ENCODE measurements at places on chromosomes 5 and 9.

- no peak for DNase-seq
Measured at GRCh38 chr9:21709464-21710058, 92.9 kb upstream of the MTAP start.

DNA sequence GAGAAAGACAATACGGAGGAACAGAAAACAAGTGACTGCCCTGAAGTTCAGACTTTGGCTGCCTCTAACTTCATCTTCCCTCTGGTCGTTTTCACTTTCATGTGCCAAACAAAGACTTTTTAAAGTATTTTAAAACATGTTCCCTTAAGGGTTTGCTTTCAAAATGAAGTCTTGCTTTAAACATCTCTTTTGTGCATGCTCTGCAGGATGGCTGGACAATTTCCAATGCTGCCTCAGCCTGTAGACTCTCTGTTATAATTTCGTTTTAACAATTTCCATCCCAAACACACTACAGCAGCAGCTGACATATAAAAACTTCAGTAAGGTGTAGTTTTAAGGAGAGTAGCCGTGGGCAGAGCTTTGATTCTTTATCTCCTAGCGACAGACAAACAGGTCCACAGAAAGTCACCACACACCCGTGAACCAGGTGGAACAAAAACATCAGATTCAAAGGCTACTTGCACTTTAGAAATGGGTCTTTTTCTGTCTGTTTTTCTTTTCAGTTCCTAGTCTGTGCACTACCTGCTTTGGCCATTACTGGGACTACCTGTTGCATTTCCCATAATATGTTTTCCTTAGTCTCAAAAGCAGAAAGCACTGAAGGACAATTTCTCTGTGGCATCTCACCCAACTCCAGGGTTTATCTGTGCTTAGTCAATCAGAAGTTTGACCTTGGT is 308.9 kb downstream of the DTWD2 start:
- DNase-seq: no peak

DNA sequence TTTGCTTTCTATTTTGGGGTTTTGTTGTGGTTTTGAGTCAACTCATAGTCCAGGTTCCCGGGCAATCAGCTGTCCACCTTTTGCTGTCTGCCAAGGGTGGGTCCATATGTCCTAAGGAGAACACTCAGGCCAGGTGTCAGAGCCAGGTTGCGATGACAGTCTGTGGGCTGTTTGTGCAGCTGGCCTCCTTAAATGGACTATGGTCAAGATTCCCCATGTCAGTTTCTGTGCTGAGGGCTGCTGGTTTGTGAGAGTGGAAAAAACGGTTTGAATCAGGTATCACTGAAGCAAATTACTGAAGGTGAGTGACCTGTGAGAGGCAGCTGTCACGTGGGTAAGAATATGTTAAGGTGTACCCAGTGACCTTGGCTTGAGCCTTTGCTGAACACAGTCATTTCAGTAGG is 33.0 kb downstream of the SNX30 start:
- DNase-seq: no peak

DNA sequence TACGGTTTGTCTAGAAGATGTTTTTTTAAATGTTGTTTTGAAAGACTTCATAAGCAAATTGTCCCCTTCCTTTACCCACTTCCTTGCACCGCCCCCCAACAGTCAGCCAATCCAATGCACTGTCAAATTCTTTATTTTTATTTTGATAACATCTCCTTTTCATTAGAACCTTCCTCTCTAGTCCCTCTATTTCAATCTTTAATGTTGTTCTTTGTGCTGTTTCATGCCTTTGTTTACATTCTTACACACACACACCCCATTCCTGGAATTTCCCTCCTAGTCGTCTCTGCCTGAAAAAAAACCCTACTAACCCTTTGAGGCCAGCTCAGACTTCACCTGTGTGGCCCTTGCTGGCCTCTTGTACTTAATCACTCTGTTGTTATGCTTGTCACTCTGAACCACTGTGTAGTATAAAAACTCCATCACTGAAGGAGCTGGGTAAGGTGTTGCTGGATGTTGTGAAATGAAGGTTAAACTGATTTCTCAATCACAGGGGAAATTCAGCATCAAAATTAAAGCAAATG is 133.4 kb downstream of the UGCG start:
- DNase-seq: no peak

DNA sequence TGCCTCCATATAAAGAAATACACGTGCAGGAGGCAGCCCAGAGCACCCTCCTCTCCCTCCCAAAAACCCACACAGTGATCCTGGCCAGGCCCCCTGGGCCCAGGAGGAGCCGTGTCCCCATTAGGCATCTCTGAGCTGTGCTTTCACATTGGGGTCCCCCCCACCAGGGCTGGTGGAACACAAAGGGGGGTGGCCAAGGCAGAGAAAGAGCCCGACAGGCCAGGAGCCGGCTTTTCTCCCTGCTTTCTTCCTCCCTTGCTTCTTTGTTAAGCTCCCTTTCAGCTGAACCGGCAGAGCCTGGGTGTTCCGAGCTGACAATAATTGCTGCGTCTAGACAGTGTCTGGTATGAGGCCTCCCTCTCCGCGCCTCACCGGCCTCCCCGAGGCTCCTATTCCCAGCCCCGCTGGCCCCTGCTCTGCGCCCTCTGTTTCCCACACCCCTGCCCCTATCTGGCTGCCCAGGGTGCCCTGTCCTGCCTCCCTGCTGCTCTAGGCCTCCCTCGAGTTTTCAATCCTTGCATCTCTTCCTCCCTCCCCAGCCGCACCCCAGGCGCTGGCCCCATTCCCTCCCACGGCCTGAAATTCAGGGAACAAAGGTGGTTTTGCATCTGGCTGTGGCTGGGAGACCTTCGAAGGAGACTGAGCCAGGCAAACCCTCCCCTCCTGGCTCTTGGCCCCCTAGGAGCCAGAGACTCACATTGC is 120.6 kb downstream of the C9orf50 start:
- DNase-seq: peak; percentile 62

DNA sequence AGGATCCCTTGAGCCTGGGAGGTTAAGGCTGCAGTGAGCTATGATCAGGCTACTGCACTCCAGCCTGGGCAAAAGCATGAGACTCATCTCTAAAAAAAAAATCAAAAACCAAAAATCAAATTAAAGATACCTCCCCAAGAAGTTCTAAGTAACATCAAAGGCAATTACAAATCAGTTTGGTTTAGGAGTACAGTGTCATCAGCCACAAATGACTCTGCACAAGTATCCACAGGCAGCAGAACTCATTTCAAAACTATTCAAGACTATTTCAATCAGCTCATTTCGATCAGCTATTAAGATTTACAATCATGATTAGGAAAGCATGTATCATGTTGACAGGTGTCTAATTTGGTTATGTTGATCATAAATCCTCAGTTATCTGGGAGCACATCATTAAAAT is 19.1 kb downstream of the TRMO start:
- DNase-seq: no peak

DNA sequence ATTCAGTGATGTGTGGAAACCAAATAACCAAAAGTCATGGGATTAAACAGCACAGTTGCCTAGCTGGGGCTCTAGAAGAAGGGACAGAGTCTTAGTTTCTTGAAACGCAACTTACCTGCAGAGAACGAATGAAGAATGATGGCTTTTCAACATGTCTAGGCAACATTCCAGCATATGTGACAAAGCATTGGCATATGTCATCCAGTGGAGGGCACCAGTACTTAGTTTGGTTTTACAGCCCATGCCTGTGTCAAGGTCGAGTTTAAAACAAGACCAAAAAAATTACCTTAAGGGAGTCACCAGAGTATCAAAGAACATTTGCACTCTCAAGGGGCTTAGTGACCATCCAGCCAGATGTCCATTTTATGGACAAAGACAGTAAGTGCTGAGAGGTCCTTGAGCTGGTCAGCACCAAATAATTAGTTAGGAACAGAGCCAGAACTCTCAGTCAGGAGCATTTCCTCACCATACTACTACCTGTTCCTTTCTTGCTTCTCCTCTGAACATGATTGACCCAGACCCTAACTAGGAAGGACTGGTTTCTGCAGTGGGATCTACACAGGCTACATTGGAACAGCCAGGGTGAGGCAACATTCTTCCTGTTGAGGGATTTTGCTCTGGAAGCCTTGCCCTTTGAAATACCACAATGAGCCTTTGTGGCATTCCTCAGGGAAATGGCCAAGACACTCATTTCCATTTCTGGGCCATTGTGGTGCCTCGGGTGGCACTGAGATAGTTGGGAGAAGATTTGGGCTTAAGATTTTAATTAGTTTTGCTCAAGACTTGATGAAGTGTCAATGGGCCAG is 75.4 kb upstream of the ANKH start:
- DNase-seq: no peak

DNA sequence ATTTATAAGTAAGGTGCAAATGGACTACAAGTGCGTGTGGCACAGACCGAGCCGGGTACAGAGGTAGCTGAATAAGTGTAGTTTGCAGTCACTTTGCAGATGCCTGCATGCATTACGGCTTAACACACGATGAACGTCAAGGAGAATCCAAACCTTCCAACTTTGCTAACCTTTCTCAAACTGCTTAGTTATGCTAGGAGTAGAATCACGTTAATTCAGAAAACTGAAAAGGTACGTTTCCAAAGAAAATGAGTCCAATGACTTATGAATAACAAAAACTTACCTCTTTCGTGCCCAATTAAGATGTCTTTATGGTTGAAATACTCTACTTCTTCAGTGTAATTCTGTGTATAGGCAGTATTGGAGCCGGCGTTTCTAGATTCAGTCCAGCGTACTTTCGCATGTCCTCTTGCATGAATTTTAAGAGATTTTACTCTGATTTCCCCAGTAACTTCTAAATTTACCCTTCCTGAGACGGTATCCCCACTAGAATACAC is 539 bp downstream of the ARRDC3 start:
- DNase-seq: peak; percentile 66

- no peak for DNase-seq
Measured at GRCh38 chr9:25212361-25212760, 465.9 kb downstream of the TUSC1 start.

DNA sequence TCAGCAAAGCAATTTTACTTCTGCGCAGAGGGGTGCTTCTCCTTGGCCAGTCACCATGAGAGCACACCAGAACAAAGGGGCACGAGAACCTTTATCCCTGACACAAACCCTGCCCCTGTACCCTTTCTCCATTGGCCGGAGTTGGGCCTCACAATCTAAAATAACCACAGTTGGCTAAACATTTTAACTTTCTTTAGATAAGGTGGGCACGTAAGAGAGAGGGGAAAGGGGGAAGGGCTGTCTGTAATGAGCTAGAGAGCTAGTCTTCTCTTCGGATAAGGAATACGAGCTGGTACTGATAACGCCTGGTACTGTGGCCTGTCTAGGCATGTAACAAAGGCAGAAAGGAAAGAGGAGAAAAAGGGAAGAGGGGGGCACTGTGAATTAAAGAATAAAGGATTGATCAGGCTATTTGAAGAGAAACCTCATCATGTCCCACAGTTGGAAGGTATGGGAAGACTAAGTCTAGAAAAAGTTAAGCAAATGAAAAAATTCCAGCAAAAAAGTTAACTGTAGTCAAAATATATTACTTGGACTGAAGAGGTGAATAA is 1.8 kb upstream of the IARS1 start:
- DNase-seq: no peak

- DNase-seq: no peak
Measured at GRCh38 chr5:9231842-9232241, 314.0 kb downstream of the SEMA5A start.

- no peak for DNase-seq
Measured at GRCh38 chr5:6716629-6717149, 3.5 kb downstream of the TENT4A start.

GRCh38 chr9:98144076-98144475 is 25.1 kb upstream of the TRIM14 start:
- DNase-seq: no peak

- DNase-seq: no peak
Measured at GRCh38 chr5:65009207-65009606, 240.5 kb downstream of the CWC27 start.

- no peak for DNase-seq
Measured at GRCh38 chr5:40678460-40679147, 1.1 kb upstream of the PTGER4 start.

- no peak for DNase-seq
Measured at GRCh38 chr5:2861605-2862004, 110.1 kb upstream of the IRX2 start.

Data from Right ventricle myocardium inferior (tissue), 1 donor.